ENCODE measurements at places on chromosomes 5 and 9.

DNA sequence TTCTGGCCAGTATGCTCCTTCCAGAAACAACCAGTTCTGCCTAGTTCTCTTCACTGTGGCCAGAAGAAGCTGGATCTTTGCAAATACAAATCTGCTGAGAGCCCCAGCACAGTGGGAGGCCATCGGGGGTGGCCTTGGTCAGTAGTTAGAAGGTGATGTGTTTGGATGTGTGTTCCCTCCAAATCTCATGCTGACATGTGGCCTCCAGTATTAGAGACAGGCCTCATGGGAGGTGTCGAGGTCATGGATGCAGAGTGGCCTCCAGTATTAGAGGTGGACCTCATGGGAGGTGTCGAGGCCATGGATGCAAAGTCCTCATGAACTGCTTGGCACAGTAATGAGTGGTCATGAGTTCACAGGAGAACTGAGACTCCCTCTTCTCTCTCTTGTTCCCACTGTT is 7.6 kb upstream of the IRX2 start:
- DNase-seq = no peak

GRCh38 chr9:38240051-38240450 is 152.5 kb upstream of the ALDH1B1 start:
- DNase-seq = no peak

DNA sequence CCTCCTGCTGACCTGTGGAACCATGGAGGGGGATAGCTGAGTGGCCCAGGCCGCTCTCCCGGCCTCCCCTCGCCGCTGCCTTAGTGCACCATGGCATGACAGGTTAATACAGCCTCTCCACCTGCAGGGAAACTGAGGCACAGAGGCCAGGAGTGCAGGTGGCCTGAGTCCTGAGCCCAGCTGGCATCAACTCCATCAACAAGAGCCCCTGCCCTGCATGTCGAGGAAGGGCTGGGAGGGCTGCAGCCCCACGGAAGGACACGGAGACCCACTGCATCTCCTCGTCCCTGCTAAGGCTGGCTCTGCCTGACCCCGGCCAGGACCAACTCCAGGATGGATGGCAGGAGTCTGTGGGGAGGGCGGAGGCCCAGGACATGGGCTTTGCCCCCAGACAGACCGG is 27.2 kb downstream of the CCDC187 start:
- no peak for DNase-seq

DNA sequence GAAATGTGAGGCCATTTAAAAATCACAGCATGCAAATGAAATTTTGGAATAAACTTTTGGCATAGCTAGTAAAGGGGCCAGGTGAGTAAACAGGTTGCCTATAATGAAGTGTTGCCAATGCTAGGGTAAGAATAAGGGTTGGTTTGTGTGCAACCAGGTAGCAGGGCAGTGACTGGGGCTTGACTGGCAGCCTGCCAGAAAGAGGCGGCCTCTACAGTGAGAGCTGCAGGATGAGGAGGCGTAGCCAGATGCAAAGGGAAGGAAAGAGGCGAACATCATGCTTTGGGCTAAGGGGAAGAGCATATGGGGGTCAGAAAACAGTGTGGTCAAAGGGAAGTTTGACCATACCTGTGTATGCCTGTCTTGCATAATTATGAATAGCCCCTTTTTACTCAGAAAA is 70.6 kb downstream of the MAST4 start:
- no peak for DNase-seq

DNA sequence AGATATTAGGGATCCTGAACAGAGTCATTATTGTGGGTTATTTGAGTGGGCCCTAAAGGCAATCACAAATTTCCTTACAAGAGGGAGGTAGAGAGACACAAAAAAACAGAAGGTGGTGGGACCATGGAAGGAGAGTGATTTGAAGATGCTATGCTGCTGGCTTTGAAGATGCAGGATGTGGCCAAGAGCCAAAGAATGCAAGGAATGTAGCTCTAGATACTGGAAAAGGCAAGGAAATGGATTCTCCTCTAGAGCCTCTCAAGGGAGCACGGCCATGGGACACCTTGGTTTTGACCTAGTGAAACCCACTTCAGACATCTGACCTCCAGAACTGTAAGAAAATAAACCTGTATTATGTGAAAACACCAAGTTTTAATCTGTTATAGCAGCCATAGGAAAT is 53.8 kb downstream of the TTC39B start:
- DNase-seq = no peak

GRCh38 chr5:173627860-173628392 is 11.5 kb upstream of the BOD1 start:
- no peak for DNase-seq

DNA sequence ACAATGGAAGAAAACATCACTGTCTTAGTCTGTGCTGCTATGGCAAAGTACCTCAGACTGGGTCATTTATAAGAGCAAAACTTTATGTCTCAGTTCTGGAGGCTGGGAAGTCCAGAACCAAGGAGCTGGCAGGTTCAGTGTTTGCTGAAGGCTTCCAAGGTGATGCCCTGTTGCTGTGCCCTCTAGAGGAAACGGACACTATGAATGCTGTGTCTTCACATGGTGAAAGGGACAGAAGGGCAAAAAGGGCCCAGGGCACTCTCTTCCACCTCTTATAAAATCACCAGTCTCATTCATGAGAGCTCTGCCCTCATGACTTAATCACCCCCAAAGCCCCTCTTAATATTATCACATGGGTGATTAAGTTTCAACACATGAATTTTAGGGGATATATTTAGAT is 143.5 kb downstream of the FANCC start:
- DNase-seq = no peak

DNA sequence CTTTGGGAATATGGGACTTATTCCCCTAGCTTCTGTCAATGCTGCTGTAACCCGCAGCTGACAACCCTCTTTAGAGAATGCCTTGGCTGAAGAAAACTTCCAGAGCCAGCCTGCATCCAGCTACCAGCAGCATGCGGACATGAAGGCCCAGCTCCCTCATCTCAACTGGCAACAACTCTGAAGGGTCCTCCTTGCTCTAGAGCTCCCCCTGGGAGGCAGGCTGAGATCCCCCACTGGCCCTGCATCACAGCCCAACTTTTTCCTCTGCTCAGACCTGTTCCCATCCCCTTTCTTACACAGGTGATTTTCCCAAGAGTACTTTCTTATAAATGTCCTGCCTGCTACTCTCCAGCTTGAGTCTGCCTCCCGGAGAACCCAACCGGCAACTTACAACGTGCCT is 18.7 kb upstream of the WNT8A start:
- no peak for DNase-seq

DNA sequence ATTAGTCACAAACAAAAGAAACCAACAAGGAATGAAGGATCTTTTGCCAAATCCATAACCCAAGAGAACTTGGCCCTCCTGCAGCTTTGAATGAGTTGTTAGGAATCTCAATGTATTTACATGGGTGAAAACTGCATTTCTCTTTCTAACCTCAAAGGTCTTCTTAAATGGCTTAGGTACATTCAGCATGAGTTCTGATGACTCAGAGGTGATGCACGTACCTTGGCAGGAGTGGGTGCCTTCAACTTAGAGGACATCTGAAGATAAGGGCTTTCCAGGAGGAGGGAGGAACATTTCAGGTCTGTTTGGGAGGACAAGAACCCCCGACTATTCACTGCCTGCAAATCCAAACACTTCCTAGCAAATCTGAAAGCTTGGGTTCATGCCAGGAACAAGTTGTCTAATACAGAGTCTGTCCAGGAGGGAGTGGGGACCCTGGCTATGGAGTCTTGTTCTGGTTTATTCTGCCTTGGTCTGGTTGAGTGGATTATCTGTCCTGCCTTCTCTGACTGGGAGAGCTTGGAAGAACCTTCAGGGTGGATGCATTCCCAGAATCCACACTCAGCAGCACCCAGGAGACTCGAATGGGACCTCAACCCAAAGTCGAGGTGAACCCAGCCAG is 65.7 kb downstream of the IRX2 start:
- DNase-seq = no peak

DNA sequence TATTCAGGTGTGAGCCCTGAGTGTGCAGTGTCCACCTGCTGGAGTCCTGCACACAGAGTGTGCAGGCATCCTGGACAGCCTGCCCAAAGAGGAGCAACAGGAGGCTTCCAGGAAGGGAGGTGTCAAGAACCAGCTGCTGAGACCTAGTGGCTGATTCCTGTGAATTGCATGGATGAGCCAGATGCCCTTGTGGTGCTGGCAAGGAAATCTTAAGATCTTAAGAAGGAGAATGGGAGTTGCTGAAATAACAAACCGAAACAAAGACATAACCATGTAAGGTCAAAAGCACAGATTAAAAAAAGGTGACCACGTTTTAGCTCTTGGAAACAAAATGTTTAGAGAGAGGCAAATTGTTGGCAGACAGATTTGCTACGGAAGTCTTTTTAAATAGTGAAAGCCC is 29.3 kb upstream of the RPS23 start:
- DNase-seq = no peak

DNA sequence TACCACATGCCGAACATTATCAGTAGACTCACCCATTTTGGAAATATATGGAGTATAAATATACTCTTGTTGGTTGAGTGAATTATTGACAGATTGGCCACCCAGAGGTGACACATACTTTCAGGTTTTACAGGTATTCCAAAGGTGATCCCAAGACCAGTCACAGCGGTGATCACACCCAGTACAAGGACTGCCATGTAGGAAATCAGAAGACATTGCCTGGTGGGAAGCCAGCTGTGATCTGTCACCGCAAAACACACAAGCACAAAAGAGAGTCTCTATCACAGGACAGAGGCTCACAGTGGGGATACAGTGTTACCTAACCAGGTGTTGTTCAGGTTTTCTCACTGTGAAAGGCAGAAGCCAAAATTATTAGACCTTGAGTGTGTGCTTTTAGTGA is 15.8 kb downstream of the BTF3 start:
- no peak for DNase-seq

DNA sequence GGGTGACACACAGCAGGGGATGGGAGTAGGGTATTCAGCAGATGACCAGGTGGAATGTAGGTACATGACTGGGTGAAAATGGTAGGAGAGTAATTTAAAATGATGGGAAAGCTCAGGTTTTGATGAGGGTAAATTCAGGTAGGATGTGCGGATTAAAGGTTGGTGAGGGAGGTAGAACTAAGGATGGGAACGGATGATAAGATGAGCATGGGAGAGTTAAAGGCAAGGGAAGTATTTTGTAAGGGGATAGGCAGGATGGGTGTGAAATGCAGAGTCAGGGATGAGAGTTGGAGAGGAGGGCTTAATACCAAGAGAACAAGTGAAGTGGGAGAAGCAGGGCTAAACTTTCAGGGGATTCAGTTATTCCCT is 1.5 kb downstream of the TLN1 start:
- DNase-seq = no peak

GRCh38 chr5:111422245-111422644 is 90.1 kb downstream of the STARD4 start:
- no peak for DNase-seq

DNA sequence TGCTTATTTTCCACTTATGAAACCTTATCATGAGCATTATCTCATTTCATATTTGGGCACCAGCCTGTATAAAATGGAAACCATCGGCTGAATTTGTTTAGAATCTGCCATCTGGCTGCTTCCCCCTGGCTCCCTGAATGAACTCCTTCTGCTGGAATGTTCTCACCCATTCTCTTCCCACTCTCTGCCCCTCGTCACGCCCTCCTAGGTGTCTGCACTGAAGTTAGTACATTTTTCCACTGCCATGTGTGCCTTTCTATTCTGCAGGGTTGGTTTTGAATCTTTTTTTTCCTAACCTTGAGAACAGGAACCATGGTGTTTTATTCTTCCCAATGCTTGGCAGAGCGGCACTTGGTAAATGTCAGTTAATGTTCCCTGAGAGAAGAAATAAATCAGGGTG is 359.7 kb downstream of the MLLT3 start:
- no peak for DNase-seq

- no peak for DNase-seq
Measured at GRCh38 chr5:54728588-54728915, 211.0 kb downstream of the SNX18 start.

DNA sequence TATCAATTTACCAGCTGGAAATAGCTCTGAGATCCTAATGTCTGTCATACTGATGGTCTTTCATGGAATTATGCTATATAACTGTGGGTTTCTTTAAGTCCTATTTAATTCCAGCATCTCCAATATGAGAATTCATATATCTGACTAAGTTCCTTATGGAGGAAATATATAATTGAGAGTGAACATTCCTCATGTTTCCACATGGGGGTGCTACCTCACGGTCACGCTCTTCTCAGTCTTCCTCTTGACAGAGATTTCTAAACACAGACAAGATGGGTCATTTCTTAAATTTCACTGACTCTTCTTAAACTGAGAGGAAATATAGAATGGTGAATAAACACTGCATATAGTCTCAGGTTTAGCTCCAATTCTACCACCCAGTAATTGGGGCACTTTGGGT is 212.1 kb downstream of the SLF1 start:
- no peak for DNase-seq

GRCh38 chr5:172156541-172156994 is 31.5 kb downstream of the STK10 start:
- DNase-seq = no peak

DNA sequence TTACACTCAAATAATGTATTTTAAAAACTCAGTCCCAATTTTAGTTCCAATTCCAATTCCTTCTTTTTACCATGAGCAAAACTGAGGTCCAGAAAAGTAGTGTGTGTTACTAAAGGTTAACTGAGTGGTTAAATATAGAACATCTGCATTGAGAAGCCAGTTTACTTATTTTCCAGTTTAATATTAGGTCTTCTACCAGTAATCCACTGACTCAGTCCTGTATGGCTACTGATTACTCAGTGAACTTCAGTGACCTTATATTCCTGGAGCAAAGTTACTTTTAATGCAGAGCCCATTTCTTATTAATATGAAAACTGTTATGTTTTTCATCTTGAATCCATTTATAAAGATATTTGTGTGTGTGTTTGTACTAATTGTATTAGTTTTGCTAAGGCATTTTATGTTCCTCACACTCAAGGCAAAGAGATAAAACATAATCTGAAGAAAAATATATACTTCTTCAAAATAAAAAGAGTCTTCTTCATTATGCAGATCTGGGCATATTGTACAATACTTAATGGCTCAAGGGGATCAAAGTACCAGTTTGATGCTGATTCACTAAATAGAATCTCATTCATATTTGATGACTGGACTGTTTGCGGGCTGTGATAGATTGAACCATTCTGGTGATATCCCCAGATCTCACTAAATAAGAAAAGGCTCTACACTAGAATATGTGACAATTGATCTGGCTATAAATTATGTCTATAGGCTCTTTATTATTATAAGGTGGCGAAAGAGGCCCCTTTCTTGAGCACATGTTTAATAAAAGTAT is 60.8 kb downstream of the DMXL1 start:
- DNase-seq = no peak

- no peak for DNase-seq
Measured at GRCh38 chr5:6556802-6557102, 76.1 kb downstream of the NSUN2 start.

- peak; percentile 32 for DNase-seq
Measured at GRCh38 chr5:139251281-139251687, 42.3 kb upstream of the MATR3 start.

DNA sequence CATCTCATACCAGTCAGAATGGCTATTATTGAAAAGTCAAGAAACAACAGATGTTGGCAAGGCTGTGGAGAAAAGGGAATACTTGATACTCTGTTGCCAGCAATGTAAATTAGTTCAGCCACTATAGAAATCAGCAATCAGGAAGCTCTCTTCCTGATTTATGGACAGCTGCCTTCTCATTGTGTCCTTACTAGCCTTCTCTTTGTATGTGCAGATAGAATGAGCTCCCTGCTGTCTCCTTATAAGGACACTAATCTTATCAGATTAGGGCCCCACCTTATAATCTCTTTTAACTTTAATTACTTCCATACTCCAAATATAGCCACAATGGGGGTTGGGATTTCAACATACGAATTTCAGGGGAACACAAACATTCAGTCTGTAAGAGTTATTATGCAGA is 38.0 kb downstream of the KCNV2 start:
- DNase-seq = no peak
